Neural progenitor cell (in vitro differentiated cells): ENCODE measurements at places on chromosomes 4 and X. TPM values are rescaled to one million over a fixed set of nuclear protein-coding genes. Genes with fewer than 3 reads are reported as not detected.

DNA sequence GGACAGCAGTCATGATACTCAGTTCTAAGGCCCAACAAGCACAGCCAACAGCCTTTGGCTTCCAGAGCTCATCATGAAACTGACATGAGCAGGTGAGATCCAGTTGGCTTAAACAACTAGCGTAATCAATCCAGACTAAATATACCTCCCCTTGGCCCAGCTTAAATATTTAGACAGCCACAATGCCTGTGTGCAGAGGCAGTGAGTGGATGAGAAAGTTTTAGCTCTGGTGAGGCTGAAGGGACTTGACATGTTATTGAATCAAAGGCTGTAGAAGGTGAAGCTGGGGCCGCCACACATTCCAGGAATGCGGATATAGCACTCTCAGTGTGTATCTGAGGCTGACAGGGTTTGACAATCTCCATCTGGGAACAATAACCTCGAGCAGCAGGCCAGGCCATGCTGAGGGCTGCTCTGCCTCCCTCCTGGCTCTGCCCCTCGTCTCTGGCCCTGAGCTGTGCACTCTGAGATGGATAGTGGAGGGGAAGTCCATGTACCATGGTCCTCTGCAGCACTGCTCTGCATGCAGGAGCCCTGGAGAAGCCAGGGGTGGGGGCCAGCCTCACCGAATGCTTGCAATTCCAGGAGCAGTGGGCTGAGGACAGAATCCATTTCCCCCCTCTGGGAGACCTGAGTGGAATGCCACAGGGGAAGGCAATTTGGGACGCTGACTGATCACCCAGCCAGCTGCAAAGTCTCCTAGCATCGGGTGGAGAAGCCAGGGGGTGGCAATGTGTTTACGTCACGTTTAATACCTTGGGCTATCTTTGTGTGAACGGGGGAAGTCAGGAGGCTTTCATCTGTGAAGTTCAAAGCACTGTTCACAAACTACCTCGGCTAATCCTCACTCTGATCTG, 37.3 kb upstream of the RASL11B start:
- peaks cover 4% of the 10 kb centered on the region for H3K4me1 ChIP-seq
- no peaks in the 10 kb centered on the region for H3K36me3 ChIP-seq
- no peak overlapping the region for H3K4me3 ChIP-seq

- H3K27ac ChIP-seq, result no peak overlapping the region
- peak; percentile 48 for DNase-seq
Measured at GRCh38 chrX:23904096-23904495, 3.6 kb downstream of the APOO start.

DNA sequence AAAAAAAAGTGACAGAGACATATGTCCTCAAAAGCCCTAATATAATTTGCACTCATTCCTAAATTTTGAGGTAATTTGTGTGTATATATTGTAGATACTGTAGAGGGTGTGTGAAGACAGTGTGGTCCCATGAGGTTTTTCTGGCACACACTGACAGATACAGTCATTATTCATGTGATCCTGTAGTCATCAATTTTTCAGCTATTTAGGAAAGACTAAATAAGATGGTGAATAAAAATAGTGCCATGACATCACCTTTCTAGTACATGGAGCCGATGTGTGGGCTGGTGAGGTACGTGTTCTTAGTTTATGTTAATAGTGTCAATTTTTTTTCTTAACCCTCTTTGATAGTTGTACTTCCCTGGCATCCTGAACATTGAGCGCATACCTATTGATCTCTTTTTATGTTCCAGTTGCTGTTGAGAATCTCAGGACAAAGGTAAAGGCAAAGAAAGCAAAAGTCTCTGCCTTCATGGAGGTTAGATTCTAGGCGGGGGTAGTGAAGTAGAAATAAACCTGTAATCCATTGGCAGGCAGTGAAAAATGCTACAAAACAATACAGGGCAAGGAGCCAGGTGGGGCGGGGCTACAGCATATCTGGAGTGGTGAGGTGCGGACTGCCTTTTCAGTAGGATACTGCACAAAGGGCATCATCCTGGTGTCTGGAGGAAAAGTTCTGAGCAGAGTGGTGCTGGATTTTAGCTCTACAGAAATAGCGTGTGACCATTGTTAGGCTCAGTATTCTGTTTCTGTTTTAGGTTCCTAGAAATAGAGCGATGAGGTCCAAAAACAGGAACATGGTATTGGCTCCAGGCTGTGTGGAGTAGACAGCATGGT, 93.8 kb downstream of the ARHGAP10 start:
- no peaks in the 10 kb centered on the region for H3K36me3 ChIP-seq
- no peak overlapping the region for H3K4me3 ChIP-seq
- DNase-seq, result no peak
- peaks cover 31% of the 10 kb centered on the region for H3K4me1 ChIP-seq

ZNF630 gene
- 2.1 and 2.4 TPM in 2 replicates for total RNA-seq

CLDN22 gene
- total RNA-seq, result not detected in 2 replicates

DNA sequence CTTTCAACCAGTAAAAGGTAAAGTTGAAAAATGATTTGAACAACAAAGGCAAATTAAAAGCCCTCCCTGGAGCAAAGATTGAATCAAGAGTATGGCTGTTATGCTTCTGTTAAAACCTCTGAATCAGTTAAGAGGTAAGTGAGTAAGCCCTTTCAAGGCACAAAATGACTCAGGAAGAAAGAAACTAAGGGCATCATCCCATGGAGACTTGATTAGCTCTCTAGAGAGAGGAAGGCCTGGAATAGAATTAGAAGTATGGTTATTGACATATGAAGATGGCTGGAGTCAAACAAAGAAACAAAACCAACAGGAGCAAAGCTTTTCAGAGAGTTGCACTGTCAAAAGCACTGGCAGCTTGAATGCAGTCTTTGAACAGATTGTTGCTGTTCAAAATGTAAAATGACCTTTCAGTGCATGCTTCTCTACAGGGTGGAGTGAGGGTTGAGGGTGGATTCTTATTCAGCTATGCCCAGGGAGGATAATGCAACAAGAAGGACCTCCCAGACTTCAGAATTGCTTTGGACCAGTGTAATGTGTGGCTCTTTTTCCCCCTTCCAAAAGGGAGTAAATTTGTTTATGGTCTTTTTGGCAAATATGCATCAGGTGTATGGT, 365.5 kb downstream of the GBA3 start:
- H3K4me1 ChIP-seq, result peaks cover 12% of the 10 kb centered on the region
- no peaks in the 10 kb centered on the region for H3K27me3 ChIP-seq
- H3K27ac ChIP-seq, result no peak overlapping the region
- H3K4me3 ChIP-seq, result no peak overlapping the region
- DNase-seq, result no peak
- no peaks in the 10 kb centered on the region for H3K36me3 ChIP-seq

PASD1 gene
- not detected in 2 replicates for total RNA-seq

ZIC3 gene
- 2.6 and 3.4 TPM in 2 replicates for total RNA-seq

RRH gene
- total RNA-seq, result not detected in 2 replicates

DNA sequence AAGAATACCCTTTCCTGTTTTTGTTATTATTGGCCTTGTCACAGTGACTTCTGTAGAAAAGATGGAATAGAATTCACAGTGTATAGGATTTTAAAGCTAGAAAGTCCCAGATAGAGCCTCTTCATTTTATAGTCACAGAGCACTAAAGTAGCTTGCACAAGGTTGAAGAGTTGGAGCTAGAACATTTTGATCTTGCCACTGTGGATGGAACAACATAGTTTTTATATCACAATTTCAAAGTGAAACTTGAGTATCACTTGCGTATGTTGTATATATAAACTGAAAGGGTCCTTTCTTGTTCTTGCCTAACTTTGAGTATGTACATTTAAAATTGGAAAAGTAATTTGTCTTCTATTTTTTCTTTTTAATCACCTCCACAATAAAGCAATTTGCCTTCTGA, 2.7 kb downstream of the USO1 start:
- peaks cover 32% of the 10 kb centered on the region for H3K4me1 ChIP-seq
- no peak overlapping the region for H3K27ac ChIP-seq
- H3K4me3 ChIP-seq, result peak overlapping the region; percentile 87
- H3K27me3 ChIP-seq, result no peaks in the 10 kb centered on the region
- no peak for DNase-seq

- no peak overlapping the region for H3K4me3 ChIP-seq
- no peak for DNase-seq
- no peaks in the 10 kb centered on the region for H3K27me3 ChIP-seq
- no peaks in the 10 kb centered on the region for H3K4me1 ChIP-seq
- no peak overlapping the region for H3K27ac ChIP-seq
Measured at GRCh38 chr4:79370026-79370425, 38.0 kb downstream of the GK2 start.

NOCT gene
- 5.7 and 9.9 TPM in 2 replicates for total RNA-seq

COX7B2 gene
- total RNA-seq, result not detected in 2 replicates

GRCh38 chr4:30881985-30882384, 161.8 kb downstream of the PCDH7 start:
- no peak overlapping the region for H3K4me3 ChIP-seq
- no peak for DNase-seq
- no peaks in the 10 kb centered on the region for H3K27me3 ChIP-seq
- no peaks in the 10 kb centered on the region for H3K36me3 ChIP-seq

FGFR3 gene
- 4.8 and 17.0 TPM in 2 replicates for total RNA-seq

GRCh38 chrX:64192040-64192439, 13.5 kb downstream of the AMER1 start:
- H3K27me3 ChIP-seq, result no peaks in the 10 kb centered on the region
- H3K27ac ChIP-seq, result no peak overlapping the region
- no peak overlapping the region for H3K4me3 ChIP-seq
- no peaks in the 10 kb centered on the region for H3K36me3 ChIP-seq
- DNase-seq, result no peak
- no peaks in the 10 kb centered on the region for H3K4me1 ChIP-seq
